ENCODE measurements at places on chromosomes 6 and 20.

GRCh38 chr6:124968401-124968800 is 6.2 kb downstream of the RNF217 start:
- H3K36me3 ChIP-seq = no peaks in the 10 kb centered on the region
- H3K4me1 ChIP-seq = no peaks in the 10 kb centered on the region
- no peak overlapping the region for H3K4me3 ChIP-seq
- no peak overlapping the region for H3K27ac ChIP-seq
- no peaks in the 10 kb centered on the region for H3K27me3 ChIP-seq

- H3K27me3 ChIP-seq = no peaks in the 10 kb centered on the region
- no peak overlapping the region for H3K4me3 ChIP-seq
- peaks cover 10% of the 10 kb centered on the region for H3K4me1 ChIP-seq
- no peak overlapping the region for H3K27ac ChIP-seq
- DNase-seq = no peak
Measured at GRCh38 chr6:168206186-168206585, 113.4 kb downstream of the DACT2 start.

GRCh38 chr6:111657146-111657545 is 51.5 kb upstream of the TRAF3IP2 start:
- H3K27me3 ChIP-seq = no peaks in the 10 kb centered on the region
- no peak overlapping the region for H3K27ac ChIP-seq
- DNase-seq = no peak
- no peaks in the 10 kb centered on the region for H3K36me3 ChIP-seq
- no peak overlapping the region for H3K4me3 ChIP-seq

DNA sequence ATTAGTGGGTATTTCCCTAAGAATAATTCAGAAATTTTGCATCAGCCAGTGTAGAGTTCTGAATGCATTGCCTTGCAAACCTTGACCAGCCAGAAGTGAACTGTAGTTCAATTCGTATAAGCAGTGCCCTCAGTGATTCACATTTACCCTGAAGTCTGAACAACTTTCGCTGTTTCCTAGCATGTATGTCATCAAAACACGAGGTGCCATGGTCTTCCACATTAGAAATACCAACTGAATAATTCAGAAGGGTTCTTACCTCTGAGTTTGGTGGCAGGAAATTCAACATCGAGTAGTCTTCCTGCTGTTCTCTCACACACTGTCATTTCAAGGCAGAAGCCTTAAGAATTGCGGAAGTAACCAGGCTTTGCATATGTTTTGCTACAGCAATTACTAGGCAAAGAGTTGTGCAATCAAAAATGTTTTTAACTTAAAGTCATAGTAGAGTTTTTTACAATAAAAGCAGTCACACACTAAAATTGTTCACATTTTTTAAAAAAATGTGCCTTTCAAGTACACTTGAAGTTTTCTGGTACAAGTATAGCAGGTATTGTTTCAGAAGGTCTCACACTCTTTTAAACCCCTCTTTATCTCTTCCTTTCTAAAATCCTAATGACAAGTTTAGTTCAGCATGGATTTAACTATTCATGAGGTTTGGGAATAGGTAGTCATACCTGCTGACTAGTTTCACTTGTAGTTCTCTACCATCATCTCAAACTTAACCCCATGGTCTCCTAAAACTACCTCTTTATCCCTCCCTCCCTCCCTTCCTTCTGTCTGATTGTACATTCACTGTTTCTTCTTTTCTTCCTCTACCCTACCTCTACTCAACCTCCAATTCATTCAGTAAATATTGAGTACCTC is 118.3 kb downstream of the STXBP5 start:
- no peak overlapping the region for H3K4me3 ChIP-seq
- no peak overlapping the region for H3K27ac ChIP-seq
- H3K4me1 ChIP-seq = peaks cover 2% of the 10 kb centered on the region

DNA sequence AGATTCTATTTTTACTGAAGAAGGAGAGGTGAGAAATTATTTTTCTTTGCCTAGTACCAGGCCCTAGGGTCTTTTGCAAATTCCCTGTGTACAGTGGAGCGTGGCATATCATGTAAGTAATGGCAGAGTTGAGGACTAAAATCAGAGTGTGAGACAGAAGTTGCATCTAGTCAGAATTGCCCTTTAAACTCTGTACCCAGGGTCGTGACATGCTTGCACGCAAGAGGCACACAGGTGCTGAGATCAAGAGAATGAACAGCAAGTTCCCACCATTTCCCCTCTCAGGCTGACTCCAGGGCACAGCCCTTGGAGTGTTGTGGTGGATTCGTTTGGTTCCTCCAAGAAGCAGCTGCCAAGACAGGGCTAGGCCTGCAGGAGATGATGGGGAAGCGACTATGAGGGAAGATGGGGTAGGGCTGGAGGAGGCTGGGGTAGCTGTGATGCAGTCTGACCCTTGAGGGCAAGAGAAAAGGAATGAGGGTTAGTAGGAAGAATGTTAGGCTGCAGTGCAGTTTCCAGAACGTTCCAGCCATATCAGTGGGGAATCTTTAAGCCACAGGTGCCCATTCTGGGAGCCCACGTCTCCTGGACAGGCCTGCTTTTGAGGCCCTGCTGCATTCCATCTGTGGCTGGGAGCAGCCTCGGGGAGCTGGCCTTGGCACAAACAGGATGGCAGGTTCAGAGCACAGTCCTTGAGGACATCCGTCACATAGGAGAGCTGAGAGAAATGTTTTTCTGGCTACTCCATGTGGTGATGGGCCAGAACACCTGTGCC is 6.9 kb downstream of the NELFCD start:
- no peak for DNase-seq
- no peak overlapping the region for H3K27ac ChIP-seq
- H3K4me1 ChIP-seq = no peaks in the 10 kb centered on the region
